ENCODE measurements at places on chromosomes 3 and 15.
A peak's percentile ranks its signal among the peaks of the same experiment; 100 is the strongest.

DNA sequence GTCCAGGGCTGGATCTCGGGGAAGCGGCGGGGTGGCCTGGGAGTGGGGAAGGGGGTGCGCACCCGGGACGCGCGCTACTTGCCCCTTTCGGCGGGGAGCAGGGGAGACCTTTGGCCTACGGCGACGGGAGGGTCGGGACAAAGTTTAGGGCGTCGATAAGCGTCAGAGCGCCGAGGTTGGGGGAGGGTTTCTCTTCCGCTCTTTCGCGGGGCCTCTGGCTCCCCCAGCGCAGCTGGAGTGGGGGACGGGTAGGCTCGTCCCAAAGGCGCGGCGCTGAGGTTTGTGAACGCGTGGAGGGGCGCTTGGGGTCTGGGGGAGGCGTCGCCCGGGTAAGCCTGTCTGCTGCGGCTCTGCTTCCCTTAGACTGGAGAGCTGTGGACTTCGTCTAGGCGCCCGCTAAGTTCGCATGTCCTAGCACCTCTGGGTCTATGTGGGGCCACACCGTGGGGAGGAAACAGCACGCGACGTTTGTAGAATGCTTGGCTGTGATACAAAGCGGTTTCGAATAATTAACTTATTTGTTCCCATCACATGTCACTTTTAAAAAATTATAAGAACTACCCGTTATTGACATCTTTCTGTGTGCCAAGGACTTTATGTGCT is 527 bp downstream of the B2M start:
- no peak for DNase-seq

DNA sequence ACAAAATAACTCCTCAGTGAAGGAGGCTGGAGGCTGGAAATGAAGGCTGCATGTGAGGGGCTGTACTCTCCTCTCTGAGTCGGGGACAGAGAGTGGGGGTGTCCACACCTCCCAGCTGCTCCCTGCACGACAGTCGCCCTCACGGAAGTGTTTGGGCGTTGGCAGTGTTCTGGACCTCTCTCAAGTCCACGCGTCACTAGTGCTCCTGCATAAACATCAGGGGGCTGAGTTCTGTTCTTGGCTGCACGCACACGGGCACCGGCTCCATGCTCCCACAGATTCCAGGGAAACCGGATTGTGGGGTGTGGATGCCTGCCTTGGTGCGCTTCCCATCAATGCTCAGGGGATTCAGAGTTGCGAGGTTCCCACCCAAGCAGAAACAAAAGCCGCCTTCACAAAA is 7.4 kb downstream of the RASGRF1 start:
- DNase-seq = no peak

- DNase-seq = no peak
Observed at GRCh38 chr3:46097691-46098241, 70.5 kb upstream of the XCR1 start.

- DNase-seq = no peak
Observed at GRCh38 chr3:13186435-13186815, 113.2 kb upstream of the IQSEC1 start.

- DNase-seq = no peak
Observed at GRCh38 chr3:147222291-147222690, 184.1 kb downstream of the ZIC4 start.

DNA sequence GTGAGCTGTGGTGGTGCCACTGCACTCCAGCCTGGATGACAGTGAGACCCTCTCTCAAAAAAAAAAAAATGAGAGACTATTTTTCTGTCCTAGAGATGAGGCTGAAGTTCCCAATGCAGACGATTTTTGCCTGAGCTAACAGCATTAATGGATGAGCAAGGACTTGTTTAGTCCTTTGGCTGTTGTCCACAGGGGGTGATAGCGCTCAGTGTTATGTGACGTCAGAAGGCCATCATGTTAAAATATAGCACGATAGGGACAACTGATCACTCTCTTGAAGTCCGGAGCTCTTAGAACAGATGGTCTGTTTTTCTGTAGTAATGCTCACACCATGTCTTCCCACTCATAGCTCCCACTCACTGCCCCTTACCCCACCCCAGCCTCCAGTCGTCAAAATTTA is 6.8 kb downstream of the TRNT1 start:
- DNase-seq = no peak

DNA sequence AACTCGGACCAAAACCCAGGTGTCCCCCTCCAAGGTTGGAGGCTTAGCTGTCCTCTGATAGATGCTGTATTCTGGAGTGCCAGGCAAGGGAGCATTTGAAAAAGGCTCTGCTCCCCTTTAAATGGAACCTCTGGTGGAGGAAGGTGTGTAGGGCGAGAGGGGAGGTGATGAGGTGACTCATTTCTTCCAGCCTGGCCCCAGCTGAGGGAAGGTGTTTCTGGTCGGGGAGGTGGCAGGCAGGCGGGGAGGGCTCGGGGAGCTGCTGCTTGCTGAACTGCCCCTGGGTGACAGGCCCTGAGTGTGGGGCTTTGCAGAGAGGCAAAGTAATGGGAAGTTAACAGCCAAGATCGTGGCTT is 18.8 kb downstream of the PSTPIP1 start:
- DNase-seq = no peak

DNA sequence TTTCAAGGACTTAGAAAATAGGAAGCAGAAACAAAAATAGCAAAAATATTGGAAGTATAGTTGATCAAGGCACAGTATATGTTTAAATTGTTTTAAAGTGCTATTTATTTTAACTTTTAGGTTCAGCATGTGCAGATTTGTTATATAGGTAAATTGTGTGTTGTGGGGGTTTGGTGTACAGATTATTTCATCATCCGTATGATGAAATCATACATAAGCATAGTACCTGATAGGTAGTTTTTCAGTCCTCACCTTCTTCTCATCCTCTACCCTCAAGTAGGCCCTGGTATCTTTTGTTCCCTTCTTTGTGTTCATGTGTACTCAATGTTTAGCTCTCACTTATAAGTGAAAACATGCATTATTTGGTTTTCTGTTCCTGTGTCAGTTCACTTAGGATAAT is 50.9 kb downstream of the KLHL6 start:
- no peak for DNase-seq

DNA sequence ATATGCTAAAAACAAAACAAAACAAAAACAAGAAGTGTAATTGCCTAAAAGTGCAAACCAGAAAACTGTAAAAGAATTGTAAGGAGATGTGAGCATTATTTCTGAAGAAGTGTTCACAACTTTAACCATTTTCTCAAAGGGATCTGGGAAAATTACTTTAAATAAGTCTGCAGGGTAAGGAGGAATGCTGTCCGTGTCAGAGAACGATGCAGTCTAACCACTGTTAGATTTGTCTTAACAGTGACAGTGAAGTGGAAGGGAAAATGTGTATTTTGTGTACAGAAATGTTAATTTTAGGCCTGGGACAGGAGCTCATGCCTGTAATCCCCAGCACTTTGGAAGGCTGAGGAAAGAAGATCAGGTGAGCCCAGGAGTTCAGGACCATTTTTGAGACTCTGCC is 95.7 kb downstream of the DLG1 start:
- no peak for DNase-seq

GRCh38 chr3:62289922-62290321 is 83.4 kb downstream of the FEZF2 start:
- DNase-seq = no peak

DNA sequence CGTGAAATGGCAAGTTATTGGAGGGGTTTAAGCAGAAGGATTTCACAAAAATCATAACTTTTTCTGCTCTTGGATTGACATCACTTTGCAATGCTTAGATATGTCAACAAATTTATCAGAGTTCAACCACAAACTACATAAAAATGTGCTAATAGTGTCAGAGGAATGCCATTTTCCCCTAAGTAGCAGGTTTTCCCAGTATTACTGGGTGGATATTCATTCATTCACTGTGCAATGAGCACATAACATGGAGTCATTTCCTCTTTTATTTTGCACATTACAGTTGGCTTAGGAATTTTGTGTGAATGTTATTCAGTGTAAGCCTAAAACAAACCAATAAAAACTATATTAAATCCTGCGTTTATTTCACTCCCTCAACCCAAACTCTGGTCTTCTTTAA is 537.3 kb upstream of the MCTP2 start:
- DNase-seq = no peak

GRCh38 chr3:24156466-24156865 is 211.4 kb downstream of the NR1D2 start:
- no peak for DNase-seq

- no peak for DNase-seq
Observed at GRCh38 chr3:8317661-8318649, 183.7 kb upstream of the LMCD1 start.

GRCh38 chr3:141057946-141058800 is 7.0 kb downstream of the SPSB4 start:
- no peak for DNase-seq

GRCh38 chr3:33130144-33130543 is 16.3 kb downstream of the CRTAP start:
- no peak for DNase-seq

GRCh38 chr3:78839693-78840092 is 928.1 kb downstream of the ROBO1 start:
- no peak for DNase-seq

DNA sequence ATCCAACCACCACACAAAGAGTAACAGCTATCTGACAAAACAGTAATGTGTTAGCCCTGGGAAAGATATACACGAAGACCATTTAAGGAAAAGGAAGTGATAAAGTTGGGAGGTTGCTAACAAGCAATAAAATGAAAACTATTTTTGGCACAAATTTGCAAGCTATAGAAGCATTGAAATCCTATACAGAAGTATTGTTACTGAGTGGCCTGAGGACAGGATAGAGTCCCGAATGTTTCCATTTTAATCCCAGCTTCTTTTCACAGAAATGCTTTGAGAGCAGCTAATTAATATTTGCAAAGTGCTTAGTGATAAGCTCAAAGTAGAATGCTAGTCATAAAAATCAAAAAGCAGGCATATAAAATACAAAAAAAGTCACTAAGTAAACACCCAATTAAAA is 51.5 kb downstream of the RAD18 start:
- no peak for DNase-seq

GRCh38 chr15:44145495-44145894 is 49.6 kb downstream of the FRMD5 start:
- DNase-seq = no peak

GRCh38 chr3:175399156-175399840 is 540.2 kb downstream of the NAALADL2 start:
- DNase-seq = no peak

GRCh38 chr3:133855772-133856171 is 39.9 kb downstream of the RAB6B start:
- DNase-seq = no peak

- no peak for DNase-seq
Observed at GRCh38 chr3:88149101-88149508, 654 bp upstream of the C3orf38 start.

DNA sequence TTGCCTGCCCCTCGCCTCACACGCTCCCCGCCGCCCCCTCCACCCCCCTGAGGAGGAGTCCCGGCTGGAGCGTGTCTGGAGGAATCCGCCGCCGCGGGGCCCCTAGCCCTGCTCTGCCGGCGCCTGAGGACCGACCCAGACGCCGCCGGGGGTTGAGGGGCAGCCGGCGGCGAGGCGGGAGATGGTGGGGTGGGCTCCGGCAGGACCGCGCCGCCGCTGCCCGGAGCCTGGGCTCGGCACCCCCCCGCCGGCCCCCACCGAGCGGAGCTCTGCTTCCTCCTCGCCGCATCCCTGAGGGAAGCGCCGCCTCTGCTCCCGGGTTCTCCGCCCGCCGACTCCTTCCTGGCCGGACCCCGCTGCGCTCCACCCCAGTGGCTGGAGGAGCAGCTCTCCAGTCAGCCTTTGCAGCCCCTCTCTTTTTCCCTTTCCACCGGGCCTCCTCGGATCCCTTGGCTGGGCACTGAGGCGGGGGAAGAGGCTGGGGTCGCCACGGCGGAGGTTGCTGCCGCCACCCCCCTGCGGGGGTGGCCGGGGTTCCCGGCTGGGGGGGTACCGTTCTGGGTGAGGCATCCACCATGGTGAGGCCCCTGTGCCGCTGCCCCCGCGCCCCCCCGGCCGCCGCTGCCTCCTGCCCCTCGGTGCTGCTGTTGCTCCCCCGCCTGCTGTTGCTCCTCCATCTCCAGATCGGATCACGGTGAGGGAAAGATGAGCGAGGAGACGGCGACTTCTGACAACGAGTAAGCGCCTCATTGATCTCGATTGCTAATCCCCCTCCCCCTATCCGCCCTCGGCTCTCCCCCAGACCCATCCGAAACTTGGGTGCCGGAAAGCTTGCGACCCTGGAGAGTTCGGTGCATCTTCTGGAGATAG is at the start of gene SPRED1:
Gene SPRED1 (plus strand): TSS at position 356 of the 870 bp plus-strand sequence. CDS start 350 bp downstream, at position 706.
- peak; percentile 6 for DNase-seq

- no peak for DNase-seq
Observed at GRCh38 chr3:134666885-134667284, 16.1 kb upstream of the KY start.

- DNase-seq = no peak
Observed at GRCh38 chr3:74067296-74067695, 442.6 kb upstream of the PDZRN3 start.

DNA sequence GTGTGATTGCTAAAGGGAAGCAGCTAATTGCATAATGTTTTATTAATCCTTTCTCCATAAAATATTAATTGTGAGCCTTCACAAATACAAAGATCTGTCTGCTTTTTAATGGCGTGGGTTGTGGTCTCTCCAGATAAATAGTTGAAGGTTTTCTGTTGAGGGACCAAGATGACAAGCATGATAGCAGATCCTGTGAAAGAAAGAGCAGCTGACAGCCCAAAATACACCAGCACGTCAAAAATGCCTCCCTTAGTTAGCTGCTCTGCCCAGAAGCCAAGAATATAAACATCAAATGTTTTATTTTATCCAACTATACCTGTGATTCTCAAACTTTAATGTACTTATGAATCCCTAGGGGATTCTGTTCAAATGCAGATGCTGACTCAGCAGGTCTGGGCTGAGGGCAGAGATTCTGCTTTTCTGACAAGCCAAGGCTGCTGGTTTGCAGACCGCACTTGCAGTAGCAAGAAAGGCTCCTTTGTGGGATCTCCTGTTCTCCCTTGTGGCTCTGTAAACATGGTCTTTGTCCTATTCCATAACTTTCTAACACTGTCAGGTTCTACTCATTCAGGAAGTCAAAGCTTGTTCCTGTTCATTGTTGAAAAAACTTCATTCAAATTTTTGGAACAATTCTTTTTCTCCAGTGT is 119.1 kb upstream of the SLC25A36 start:
- DNase-seq = no peak

Data from memory B cell (primary cell).